Stimulated activated CD8-positive, alpha-beta memory T cell treated with anti-CD3 and anti-CD28 coated beads, Interleukin-15, amount 100 ng/mL, for 4 hours (primary cell): ENCODE measurements at places on chromosomes 13 and 19.

GRCh38 chr13:30867089-30867669, 38.9 kb upstream of the MEDAG start:
- DNase-seq = no peak

DNA sequence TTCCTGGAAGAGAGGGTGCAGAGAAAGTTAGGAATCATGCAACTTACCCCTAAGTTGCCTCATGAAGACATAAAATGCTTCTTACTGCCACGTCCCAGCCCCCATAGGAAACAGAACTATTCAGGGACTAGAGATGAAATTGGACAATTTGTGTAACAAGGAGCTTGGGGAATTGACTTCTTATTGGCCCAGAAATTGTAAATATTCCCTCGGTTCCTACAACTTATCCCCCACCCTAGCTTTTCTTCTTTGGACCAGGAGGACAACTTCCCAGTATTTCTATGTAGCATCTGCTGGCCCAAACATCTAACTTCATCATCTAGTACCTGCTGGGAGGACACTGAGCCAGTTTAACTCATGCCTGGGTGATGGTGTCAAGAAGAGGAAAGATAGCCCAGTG, at the start of gene OR1M1:
Gene OR1M1 (plus strand): TSS at position 301 of the 400 bp plus-strand sequence. CDS start 6,184 bp downstream, outside the sequence.
- no peak for DNase-seq

- no peak for DNase-seq
Measured at GRCh38 chr13:45847554-45848224, 3.9 kb downstream of the SIAH3 start.

DNA sequence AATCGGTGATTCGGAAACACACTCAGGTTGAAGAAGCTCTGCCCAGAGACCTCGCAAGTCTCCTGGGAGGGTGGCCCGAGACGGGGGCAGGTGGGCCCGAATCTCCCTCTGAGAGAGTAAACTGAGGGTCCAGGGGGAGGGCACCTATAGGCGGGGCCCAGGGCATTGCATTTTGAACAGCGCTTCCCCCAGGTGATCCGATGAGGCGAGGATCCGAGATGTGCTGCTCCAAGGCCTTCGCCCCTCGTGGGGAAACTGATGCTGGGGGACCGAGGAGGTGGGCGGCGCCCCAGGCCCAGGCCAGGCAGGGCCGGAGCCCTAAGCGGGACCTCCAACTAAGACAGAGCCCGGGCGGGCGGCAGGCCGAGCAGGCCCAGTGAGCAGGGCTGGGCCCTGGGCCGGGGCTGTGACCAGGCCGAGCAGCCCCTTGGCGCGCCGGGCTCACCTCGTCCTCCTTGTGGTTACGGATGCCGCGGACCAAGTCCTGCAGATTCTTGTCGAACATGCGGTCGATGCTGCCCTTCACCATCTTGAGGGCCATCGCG, 500 bp downstream of the AP3D1 start:
- no peak for DNase-seq

GRCh38 chr13:101736566-101736965, 284.1 kb downstream of the ITGBL1 start:
- no peak for DNase-seq

GRCh38 chr13:26423629-26424028, 133.9 kb upstream of the WASF3 start:
- DNase-seq = no peak

GRCh38 chr19:28960986-28961705, 251.8 kb downstream of the UQCRFS1 start:
- no peak for DNase-seq

DNA sequence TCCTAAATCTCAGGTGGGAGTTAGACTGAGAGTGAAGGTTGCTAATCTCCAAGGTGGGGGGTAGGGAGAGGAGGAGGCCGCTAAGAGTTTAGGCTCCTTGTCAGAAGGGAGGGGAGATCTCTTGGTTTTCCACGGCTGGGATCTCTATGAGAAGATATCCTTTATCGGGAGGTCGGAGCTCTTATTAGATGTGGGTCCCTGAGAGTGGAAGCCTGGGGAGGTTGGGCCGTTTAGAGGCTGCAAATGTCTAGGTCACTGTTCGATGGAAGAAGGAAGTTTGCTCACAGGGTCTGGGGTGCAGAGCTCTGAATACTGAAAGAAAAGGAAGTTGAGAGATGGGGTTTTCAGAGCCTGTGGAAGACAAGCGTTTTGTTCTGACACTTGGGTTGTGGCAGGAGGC, 3.8 kb downstream of the MYADM start:
- no peak for DNase-seq

- no peak for DNase-seq
Measured at GRCh38 chr13:110322828-110323171, 15.7 kb downstream of the COL4A2 start.

DNA sequence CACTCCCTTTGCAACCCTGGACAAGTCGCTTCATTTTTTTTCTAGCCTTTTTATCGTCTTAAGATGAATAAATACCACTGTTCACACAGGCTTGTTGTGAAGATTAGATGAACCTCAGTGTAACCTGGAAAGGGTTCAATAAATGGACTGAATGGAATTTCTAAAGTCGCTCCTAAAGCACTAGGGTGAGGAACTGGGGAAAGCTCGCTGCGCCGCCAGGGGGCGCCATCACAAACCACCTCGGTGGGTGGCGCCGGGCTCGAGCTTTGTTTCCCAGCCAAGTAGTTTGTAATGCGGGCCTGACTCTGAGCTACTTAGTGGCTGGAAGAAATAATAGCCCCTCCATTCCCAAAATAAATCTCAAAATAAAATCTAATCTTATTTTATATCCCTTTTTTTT, 2.2 kb upstream of the CEACAM6 start:
- DNase-seq = peak; percentile 38

- no peak for DNase-seq
Measured at GRCh38 chr19:9741476-9742171, 26.9 kb downstream of the ZNF846 start.

DNA sequence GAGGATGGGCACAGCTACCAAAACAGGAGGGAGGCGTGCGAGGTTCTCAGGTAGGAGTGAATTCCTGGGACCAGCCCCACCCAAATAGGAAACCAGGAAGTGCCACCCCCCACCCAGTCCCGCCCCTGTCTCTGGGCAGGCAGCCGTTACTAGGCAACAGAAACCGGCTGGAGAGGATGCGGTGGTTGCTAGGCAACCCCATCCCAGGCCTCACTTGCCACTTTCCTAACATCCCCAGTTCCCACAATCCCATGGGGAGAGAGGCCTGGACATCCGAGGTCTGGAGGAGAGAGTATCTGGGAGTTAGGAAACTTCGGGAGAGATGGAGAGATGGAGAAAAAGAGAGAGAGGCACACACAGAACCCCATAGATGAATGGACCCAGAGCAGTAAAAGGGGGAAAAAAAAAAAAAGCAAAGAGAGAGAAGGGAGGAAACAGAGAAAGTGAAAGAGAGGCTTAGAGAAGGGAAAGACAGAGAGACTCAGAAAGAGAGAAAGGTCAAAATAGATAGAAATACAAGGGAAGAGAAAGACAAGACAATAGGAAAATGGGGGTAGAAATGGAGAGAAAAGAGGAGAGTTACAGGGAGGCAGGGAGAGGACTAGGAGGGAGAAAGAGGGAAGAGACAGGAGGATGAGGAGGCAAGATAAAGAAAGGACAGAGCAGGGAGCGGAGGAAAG, 3.8 kb downstream of the GRIK5 start:
- no peak for DNase-seq

DNA sequence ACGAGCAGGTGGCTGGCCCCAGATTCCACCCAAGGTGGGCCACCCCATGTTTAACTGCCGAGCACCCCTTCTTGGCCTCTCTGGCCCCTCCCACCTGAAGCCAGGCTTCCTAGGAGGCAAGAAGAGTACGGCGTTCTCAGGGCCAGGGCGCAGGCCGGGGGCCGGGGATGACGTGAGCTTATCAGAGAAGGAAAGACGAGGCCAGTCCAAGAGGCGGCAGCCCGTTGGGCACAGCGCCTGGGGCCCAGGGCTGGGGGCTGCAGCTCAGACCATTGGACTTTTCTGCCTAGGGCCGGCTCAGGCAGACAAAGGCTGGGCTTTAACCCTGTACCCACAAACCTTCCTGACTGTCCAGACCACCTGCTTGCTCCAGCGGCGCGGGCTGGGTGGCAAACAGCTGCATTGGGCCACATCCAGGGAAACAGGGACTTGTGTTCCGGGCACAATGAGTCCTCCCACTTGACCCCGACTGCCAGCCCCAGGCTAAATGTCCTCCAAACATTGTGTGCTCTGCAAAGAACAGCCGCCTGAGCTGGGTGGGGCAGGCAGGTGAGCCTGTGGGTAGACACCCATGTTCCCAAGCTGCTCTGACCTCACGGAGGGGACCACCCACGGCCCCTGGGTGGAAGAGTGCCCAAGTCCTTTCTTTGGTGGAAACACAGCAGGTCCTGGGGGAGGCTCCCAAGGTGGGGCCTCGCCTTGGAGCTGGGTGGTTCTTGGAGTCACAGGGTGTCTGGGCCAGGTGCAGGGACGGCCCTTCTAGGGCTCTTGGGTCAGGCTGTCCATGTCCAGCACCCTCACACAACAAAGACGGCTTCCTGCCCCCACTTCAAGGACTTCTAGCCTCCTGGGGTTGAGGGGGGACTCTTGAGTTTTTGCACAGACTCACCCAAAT, 21.9 kb downstream of the COMP start:
- DNase-seq = no peak

GRCh38 chr13:43315522-43315921, 292.1 kb downstream of the DNAJC15 start:
- DNase-seq = no peak

GRCh38 chr19:28436320-28436719, 776.6 kb downstream of the UQCRFS1 start:
- DNase-seq = no peak

DNA sequence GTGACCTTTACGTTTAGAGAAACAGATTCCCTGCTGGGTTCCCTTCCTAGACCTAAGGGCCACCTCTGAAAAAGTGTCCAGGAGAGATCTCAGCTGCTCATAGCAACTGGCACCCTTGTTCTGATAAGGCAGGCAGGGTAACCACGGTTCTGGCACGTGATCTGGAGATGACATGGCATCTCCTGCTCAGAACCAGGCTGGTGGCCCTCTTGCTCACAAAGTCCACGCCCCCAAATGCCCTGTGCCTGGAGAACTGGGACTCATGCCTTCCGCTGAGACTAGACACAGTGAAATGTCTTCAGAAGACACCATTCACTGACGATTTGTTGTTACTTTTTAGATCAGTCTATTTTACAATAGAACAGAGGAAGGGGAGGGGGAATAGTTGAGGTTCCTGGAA, 174.1 kb downstream of the ZNF536 start:
- DNase-seq = no peak

DNA sequence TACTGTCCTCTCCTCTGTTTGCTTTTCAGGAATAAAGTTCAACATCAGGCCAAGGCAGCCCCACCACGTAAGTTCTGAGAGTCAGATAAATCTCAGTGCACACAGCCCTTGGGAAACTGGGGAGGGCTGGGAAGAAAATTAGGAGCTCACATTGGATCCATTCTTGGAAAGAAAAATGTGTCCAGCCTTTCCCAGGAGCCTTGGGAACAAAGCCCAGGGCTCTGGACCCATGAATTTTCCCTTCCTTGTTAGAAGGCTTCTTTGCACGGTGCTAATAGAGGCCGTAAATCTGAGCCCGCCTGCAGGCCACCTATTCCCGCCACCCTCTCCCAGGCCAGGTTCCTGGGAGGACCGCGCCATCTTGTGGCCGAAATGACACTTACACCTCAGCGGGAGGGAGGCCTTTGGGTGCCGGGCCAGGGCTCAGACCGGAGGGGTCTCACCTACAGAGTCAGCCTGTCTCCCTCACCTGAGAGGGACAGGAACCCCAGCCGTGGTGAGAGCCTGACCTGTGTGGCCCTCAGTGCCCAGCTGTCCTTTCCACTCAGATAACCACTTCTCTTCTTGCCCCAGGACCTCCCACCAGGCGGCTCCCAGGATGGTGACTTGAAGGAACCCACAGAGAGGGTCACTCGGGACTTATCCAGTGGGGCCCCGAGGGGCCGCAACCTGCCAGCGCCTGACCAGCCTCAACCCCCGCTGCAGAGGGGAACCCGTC, 25.1 kb upstream of the KCTD15 start:
- DNase-seq = no peak

- no peak for DNase-seq
Measured at GRCh38 chr19:48969276-48970138, 4.4 kb downstream of the FTL start.

GRCh38 chr19:19304186-19304965, 15.9 kb downstream of the SUGP1 start:
- DNase-seq = no peak

- no peak for DNase-seq
Measured at GRCh38 chr13:29713839-29714238, 118.4 kb upstream of the SLC7A1 start.

DNA sequence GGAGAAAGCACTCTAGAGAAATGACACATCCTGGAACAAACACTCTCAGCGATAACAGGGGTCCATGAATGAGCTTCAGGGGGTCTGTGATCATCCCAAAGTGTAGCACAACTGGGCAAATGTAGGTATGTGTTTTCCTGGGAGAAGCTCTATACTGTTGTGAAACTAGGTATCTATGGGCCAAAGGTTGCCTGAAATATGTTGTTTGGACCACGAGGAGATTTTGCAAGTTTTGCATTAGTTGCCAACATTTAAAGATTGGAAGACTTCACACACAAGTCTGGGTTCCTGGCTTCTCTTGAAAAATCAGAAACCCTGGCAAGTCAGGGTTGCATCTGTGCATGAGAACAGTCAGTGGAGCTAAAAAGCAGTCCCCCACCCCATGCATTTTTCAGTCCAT, 26.7 kb upstream of the POU2F2 start:
- DNase-seq = no peak

DNA sequence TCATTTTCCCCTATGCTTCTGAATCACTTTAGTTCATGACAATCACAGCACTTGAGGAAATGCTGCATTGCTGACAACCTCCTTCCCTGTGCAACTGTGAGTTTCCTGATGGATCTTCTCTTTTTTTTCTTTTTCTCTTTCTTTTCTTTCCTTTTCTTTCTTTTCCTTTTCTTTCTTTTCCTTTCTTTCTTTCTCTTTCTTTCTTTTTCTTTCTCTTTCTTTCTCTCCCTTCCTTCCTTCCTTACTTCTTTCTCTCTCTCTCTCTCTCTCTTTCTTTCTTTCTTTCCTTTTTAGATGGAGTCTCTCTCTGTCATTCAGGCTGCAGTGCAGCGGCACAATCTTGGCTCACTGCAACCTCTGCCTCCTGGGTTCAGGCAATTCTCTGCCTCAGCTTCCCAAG, 247.9 kb upstream of the HTR2A start:
- no peak for DNase-seq

- DNase-seq = no peak
Measured at GRCh38 chr19:41999071-41999877, 5.2 kb upstream of the ATP1A3 start.
